Caco-2 (cell line): ENCODE measurements at places on chromosomes 16 and 17. TPM values are rescaled to one million over a fixed set of nuclear protein-coding genes. Genes with fewer than 3 reads are reported as not detected.

Gene RUNDC3A
- 0.34 and 0.53 TPM in 2 replicates for total RNA-seq

Gene ZNF597
- total RNA-seq, result 3.7 and 3.8 TPM in 2 replicates

Gene HOXB5
- total RNA-seq, result not detected in 2 replicates

Gene HSD11B2
- total RNA-seq, result 11.3 and 12.3 TPM in 2 replicates

Gene AATF
- 81.7 and 87.6 TPM in 2 replicates for total RNA-seq

Gene ACAP1
- total RNA-seq, result 1.6 TPM in 1 of 2 replicates, not detected in the other

Gene ATP6V0A1
- total RNA-seq, result 82.8 and 103 TPM in 2 replicates

Gene GNGT2
- not detected in 2 replicates for total RNA-seq

DNA sequence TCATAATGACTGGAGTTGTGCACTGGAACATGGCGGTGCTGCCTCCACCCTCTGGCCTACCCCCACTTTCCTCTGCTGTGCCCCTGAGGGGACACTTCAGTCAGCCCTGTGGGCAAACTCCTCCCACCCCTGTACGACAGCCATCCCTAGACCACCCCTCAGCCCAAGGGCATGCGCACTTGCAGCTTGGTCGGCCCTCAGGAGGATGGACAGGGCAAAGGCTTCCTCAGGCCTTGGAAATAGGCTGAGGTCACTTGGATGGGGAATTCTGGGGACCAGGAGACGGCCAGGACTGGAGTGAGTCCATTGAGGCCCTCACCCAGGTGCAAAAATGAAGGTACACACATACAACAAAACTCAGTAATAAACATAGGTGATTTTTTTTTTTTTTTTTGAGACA lies 41.0 kb downstream of the FZD2 start:
- no peak for DNase-seq

DNA sequence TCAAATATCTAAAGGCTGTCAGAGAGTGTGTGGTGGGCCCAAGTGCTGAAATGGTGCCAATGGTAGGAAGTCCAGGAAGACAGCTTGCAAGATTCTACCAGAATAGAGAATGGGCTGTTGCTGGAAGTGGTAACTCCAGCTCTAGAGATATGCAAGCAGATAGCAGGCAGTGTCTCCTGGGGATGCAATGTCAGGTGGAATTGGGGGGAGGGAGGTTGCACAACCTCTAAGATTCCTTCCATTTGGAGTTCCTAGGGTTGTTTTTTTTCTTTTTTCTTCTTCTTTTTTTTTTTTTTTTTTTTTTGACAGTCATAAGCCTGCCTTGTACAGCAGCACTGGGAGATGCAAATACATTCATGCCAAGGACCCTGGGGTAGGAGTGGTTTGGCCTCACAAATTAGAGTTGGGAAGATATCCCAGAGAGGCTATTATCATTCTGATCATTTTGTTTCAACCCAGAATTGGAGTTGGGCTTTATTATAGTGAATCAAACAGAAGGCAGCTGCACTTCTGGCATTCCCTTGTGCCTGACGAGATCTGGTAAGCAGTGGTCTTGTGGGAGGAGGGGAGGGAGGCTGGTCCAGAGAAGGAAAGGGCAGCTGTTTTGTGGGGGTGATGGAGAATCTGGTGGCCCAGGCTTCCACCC lies 51.1 kb downstream of the SLC6A2 start:
- DNase-seq, result no peak

GRCh38 chr16:86424985-86425384 lies 85.3 kb upstream of the FOXF1 start:
- no peak for DNase-seq

- DNase-seq, result no peak
Observed at GRCh38 chr16:65624229-65624628, 502.4 kb upstream of the CDH11 start.

DNA sequence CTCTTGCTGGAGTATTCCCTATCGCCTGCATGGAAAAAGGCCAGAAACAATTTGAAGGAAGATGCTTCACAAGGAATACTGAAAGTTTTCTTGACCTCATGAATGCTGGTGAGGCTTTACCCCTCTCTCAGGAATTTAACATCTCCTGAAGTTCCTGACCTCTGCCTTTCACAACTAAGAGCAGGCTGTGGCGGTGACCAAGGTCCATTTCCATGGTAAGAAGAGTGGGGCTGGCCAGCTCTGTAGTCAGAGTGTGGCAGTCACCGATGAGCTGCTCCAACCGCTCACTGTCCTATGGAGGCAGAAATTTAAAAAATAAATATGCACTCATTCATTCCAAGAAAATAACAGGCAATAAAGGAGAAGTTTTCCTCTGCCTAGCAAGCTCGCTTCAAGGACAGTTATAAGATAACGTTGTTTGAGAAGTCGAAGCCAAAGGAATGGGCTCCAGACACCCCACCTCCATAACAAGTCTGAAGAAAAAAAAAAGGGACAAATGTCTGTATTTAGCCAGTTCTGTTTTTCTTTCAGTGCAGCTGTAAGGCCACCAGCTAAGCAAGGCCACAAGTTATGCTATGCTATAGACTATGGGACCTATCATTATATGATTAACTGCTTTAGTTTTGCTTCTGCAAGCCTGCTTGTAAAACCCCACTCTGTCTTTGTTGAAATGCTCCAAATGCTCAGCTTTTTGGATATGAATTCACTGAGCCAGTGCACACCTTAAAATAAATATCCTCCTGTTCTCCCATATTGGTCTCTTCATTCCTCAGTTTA lies 6.0 kb upstream of the CCL4L2 start:
- no peak for DNase-seq

GRCh38 chr17:65504141-65504540 lies 57.3 kb downstream of the AXIN2 start:
- DNase-seq, result no peak

DNA sequence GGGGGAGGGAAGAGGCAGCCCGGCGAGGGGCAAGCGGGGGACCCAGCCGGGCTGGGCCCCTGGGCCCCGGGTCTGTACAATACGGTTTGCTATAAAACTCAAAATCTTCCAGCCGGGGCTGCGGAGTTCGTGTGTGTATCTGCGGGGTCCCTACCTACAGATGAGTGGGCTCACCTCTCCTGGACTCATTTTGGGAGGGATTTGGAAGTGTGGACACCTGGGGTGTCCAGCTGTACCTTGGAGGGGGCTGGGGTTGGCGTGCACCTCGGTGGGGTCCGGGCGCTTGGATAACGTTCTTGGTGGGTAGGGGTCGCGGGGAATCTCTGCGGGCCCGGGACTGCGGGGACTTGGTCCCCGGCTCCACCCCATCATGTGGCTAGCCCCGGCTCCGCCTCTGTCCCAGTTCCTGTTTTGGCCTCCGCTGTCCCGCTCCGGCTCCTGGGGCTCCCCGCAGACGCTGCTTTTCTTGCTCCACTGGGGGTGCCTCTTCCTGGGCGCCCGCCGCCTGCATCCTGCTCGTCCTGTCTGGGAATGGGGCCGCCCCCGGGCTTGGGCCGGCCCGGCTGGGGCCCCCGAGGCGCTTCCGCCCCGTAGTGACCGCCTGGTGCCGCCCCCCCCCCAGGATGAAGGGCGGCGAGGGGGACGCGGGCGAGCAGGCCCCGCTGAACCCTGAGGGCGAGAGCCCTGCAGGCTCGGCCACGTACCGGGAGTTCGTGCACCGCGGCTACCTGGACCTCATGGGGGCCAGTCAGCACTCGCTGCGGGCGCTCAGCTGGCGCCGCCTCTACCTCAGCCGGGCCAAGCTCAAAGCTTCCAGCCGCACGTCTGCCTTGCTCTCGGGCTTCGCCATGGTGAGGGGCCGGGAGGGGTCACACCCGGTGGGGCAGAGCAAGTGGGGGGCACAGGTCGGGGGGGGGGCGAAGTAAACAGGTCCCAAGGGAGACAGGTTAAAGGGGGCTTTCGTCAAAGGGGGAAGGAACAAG lies at the start of gene ORAI3:
ORAI3 (plus strand) TSS at position 402 of the 983 bp plus-strand sequence; CDS start at position 624, 222 bp downstream.
- peak; percentile 67 for DNase-seq

GRCh38 chr17:44808156-44808555 lies 21.9 kb downstream of the GJC1 start:
- DNase-seq, result no peak

DNA sequence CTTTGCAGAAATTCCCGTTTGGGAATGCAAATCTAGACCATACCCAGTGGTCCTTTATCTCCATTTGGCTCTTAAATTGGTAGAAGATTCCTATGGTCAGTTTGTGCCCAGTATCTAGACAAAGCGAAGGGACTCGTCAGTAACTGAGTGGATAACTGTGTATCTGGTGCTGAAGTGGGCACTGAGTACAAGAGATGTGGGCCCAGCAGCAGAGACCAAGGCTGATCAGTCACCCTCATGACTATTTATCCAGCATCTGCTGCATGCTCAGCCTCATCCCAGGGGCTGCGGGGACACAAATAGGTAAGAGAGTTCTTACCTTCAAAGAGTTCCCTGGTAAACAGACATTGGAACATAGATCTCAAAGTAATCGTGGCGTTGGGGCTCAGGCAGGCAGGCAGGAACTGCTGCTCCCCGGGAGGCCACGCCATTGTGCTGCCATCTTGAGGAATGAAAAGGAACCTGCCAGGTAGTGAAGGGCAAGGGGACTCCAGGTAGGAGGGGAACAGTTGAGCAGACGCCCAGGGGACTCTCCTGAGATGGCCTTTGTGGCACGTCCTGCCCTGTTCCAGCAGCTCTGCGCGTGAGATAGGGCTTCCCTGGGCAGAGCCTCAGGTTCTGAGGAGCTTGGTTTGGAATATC lies 10.3 kb downstream of the NT5M start:
- DNase-seq, result peak; percentile 82

DNA sequence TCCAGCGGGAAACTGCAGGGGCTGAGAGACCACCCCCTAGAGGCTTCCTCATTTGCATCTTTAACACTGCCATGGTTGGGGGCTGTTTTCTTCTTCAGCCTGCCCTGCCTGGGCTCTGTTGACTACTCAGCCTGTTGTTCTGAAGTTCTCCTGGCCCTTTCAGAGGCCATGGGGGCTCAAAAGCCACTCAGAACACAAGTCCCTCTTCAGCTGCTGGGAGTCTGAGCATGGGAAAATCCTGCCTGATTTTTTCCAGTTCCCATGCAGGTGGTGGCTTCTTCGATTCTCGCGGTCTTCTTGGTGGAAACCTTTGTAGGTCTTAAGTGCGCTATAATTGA lies 36.3 kb downstream of the PLCG2 start:
- no peak for DNase-seq

GRCh38 chr17:48053758-48054237 lies 5.6 kb downstream of the NFE2L1 start:
- no peak for DNase-seq

DNA sequence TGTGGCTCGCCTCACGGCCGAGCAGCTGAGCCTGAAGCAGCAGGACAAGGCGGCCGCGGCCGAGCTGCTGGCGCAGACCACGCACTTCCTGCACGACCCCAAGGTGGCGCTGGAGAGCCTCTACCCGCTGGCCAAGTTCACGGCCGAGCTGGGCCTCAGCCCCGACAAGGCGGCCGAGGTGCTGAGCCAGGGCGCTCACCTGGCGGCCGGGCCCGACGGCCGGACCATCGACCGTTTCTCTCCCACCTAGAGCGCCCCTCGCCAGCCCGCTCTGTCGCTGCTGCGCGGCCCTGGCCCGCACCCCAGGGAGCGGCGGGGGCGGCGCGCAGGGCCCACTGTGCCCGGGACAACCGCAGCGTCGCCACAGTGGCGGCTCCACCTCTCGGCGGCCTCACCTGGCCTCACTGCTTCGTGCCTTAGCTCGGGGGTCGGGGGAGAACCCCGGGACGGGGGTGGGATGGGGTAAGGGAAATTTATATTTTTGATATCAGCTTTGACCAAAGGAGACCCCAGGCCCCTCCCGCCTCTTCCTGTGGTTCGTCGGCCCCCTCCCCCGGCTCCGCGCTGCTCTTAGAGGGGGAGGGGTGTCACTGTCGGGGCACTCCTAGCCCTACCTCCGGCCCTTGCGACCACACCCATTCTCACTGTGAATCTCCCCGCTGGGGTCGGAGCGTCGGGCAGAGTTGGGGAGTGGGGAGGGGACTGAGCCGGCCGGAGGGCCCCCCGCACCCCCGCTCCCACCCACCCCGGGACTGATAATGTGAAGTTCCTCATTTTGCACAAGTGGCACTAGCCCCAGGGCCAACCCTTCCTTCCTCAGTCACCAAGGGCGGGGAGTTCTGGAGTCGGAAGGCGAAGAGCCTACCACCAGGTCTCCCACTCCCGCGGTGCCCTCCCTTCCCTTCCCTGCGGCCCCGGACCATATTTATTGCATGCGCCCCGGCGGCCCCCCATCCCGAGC lies 4.0 kb downstream of the HIC1 start:
- no peak for DNase-seq

DNA sequence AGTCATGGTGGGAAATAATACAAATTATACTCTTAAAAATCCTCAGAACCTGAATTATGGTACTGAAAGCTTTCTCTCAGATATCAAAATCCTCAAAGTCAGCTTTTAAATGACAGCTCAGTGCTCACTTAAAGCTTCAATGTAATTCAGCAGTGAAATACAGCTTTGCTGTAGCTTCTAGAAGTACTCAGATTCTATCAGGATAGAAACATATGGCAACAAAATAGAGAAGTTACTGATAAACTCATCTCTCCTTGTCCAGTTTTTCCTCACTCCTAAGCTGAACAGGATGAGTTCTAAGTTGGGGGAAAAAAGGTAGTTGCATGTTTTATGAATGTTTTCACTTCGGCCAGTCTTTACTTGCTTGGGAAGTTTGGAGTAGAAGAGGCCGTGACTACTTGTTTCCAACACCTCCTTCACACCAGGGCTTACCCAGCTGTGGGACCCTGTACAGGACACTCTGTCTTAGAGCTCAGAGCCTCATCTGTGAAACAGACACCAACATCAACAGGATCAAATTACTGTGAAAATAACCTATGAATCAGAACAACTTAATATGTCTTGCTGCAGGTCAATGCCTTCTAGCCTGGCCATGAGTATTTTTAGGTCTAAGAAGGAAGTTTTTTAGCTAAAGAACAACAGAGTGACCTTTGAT lies 30.2 kb downstream of the OGFOD1 start:
- no peak for DNase-seq

- no peak for DNase-seq
Observed at GRCh38 chr17:76935331-76935730, 67.1 kb downstream of the MGAT5B start.

GRCh38 chr16:57478396-57479204 lies 7.7 kb downstream of the DOK4 start:
- no peak for DNase-seq

GRCh38 chr16:57628783-57629293 lies 408 bp downstream of the ADGRG1 start:
- no peak for DNase-seq

GRCh38 chr17:11668618-11669017 lies 70.3 kb downstream of the DNAH9 start:
- DNase-seq, result no peak

DNA sequence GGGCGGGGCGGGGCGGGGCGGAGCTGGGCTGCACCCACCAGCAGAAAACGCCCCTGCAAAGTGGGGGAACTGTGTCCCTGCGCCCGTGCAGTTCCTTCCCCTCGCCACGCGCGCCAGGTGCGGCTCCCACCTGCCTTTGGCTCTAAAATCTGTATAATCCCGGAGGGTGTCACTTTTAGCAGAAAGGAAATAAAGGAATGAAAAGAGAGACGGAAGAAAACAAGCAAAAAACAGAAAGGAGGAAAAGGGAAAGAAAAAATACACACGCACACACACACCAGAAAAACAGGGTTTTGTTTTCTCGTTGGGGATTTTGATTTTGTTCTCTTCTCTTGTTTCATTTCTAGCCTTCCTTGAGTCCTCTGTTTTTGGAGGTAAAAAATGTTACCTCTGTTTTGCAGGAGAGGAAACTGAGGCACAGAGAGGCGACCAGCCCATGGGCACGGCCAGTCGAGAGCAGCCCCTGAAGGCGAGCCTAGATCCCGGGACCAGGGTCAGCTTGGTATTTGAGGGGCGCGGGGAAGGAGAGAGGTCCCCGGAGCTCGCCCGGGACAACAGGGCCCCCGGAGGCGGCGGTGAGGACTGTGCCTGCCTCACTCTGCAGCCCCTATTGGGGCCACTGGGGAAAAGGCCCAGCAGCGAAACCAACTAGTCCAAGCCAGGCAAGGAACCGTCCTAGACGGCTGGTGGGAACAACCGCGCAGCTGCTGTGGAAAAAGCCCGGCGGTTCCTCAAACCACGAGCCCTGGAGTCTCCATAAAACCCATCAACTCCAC lies 594 bp upstream of the CARHSP1 start:
- peak; percentile 66 for DNase-seq
